Kidney epithelial cell (primary cell): ENCODE measurements at places on chromosomes 1 and 21.

DNA sequence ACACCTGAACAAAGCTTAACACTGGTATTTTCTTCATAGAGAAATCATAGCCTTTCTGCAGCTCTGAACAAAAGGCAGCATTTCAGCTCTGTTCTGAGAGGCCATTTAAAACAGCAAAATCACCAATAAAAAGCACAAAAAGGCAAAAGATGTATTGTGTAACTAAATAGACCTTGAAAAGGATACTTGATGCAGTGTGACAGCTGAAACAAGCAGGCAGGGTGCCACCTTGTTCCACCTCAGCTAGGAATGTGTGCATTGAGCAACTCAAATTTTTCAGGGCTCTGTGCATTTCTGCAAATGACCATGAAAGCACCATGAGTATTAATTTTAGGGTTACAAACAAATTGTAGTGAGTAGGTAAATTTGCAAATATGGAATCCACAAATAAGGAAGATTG, 65.8 kb downstream of the RHOU start:
- no peak for DNase-seq

- peak; percentile 76 for DNase-seq
Measured at GRCh38 chr1:24201941-24202440, 14.9 kb upstream of the IFNLR1 start.

DNA sequence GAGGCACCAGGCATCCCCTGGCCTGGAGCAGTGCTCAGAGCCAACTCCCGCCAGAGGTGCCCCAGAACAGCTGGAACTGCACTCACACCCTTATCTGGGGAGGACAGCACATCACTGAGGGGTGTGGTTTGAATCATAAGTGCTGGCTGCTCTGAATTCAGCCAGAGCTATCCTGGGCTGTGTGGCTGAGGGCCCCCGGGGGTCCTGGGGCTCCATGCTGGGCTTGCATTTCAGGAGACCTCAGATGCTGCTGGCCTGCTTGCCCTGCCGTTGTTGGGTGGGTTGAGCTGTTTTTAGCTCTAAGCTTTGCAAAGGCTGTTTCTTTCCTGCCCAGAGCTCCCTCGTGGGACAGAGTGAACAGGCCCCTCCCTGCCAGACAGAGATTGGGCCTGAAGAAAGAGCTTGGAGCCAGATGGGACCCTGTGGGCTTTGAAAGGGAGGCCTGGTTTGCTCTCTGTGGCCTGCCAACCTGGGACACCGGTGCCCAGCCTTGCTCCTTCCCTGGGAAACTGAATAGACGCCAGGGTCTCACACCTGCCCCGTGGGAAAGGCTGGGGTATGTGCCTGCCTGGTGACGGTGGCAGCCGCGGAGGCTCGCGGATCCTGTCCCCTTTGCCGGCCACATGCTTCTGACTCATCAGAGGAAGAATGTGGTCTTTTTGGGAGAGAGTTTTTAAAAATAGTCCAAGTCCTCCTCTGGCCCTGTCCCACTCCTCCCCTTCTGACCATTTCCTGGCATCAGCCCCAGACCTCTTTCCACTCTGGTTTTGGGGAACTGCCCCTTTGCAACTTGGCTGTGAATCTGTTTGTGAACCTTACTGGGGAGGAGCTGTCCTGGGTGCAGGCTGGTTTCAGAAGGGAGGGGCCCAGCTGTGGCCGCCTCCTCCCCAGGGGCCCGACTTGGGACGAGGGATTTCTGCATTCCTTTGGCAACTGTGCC, 30.0 kb downstream of the ARHGEF10L start:
- DNase-seq = no peak

DNA sequence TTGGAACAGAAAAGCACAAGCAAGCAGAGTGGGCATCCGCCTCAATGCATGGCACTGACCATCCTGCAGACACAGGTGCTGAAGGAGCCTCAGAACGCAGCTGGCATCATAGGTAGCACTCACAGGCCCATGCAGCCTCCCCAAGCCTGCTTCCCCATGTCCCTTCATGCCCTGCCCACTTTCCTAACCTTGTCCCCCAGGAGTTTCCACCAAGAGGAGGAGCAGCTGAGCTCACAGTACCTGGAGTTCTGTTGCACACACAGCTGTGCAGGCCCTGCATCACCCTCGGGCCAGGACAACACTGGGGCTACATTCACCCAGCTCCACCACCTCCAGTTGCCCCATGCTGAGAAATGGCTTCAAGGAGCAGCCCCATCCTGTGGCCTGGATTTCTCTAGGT, 83.4 kb downstream of the SETD4 start:
- no peak for DNase-seq
